ENCODE measurements at places on chromosomes 7 and 10.

DNA sequence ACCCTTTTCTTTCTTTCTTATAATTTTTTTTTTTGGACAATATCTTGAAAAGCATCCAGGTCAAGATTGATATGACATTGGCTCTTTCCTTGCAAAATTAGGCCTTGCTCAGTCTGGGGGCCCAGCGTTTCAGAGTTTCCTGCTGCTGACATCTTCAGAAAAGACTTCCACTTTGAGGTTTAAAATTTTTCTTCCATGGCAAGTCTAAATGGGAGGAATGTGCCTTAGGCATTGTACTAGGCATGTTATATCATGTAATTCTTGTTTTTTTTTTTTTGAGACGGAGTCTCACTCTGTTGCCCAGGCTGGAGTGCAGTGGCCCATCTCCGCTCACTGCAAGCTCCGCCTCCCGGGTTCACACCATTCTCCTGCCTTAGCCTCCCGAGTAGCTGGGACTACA lies 48.9 kb upstream of the PDZD8 start:
- no peak for DNase-seq

GRCh38 chr7:129146237-129146979 lies 1.9 kb downstream of the TSPAN33 start:
- no peak for DNase-seq

GRCh38 chr10:86971232-86971991 lies 3.1 kb downstream of the ADIRF start:
- DNase-seq = no peak

- DNase-seq = no peak
These were observed 19.9 kb upstream of the LMOD2 start for GRCh38 chr7:123635551-123636359.

DNA sequence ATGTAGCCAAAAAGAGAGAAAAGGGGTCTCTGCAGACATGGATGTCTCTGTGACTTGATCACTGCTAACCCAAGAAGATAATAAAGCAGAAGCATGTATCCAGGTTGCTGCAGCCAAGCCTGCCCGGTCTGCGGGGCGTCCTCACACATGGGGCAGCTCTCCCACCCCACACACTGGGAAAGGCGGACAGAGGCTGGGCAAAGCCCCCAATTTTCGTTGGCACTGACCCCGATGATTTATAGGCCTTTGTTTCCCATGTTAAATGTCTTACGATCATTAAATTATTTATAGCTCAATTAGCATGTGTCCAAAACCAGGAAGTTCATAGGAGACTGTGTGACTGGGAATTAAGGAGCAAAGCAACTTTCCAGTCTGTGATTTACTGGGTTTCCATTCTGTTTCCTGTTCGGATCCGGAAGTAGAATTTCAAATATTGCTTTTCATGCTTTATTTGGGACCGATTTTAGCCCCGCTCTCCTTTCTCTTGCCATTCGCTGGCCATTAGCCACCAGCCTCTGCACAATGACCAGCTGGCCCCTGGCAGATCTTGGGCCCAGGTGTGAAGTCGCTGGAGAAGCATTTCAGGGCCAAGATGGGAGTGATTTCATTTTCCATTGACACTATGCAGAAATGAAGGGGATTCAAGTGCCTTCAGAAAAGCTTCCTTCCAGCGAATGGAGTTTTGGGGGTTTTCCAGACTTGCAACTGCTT lies 91.6 kb downstream of the EGFR start:
- DNase-seq = no peak

GRCh38 chr10:96287392-96288105 lies 16.2 kb upstream of the BLNK start:
- DNase-seq = peak; percentile 25

DNA sequence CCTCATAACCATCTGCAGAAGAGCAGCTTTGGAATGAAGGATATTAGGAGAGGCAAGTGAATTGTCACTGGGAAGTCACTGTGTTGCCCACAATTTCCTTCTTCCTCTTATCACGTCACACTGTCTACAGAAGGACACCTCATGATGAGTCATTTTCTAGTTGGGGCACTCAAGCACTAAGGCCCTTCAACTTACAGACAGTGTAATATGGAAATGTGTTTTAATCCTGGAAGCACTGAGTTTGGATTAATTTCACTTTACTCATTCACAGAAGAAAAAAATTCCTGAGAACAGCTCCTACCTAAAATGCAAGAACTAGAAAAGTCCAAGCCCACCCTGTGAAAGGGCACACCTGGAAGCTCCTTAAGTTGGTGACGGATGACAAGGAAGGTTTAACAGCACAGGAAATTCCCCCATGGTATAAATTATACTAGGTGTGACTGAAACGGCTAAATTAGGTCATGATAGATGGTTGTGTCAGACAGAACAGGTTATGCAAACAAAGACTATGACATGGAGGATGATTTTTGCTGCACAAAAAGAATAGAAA lies 56.6 kb downstream of the PARD3 start:
- no peak for DNase-seq

DNA sequence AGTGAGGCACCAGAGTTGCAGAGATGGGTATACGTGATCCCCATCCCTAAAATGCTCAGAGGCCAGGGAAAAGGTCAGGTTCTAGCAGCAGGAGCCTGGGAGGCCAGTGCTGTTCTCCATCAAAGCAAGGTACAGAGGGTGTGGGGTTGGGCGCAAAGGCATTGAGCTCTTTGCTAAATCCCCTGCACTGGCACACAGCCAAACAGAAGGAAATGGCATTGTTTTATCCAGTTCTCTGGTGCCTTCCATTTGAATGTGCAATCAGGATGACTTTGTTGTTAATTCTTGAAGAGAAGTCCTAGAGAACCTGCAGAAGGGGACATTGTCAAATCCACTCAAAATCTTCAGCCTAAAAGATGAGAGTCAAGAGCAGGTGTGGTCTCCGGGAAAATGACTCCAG lies 111.3 kb upstream of the CHST15 start:
- DNase-seq = no peak

DNA sequence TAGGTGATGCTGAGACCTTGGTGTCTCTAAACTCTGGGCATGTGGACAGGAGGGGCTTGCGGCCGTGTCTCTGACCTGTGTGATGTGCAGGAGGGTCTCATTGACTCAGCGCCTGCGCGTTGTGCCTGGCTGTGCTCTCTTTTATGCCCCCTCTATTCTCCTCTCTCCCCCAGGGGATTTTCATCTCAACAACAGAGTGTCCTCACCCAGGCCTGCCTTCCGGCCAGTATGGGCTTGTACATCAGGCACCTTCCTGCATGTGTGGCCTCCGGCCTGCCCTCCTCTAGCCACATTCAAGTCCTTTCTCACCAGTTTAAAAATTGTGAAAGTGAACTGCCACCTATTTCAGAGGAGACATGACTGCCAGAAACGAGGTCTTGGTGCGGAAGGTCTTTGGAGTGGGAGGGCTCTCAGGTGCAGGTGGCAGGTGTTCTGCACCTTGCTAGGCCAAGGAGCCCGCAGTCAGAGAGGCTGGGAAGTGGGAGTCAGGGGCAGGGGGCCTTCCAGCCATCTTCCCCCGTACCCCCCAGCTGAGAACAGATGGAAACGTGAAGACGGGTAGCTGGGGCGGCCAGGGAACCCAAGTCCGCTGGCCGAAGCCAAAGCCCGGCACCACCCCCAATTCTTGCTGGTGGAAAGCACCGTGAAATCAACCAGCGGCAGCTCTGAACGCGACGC lies 531 bp upstream of the INTS15 start:
- DNase-seq = no peak

DNA sequence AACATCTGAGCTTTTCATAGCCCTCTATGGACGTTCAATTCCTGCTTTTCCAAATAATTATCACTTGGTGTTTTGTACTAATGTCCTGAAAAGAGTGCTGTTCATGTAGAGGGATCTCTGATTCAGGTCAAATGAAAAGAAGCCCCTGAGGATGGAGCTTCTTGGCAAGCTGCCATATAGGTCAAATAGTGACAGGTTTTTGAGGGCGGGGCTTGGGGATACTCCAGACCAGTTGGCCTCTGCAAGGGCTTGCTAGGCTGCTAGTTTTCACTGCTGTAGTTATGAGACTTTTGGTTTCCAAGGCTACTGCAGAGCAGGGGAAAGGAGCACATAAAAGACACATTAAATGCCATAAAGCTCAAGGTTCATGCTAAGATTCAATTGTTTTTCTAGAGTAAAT lies 257.2 kb upstream of the CACNA2D1 start:
- DNase-seq = no peak

GRCh38 chr10:70918851-70919530 lies 30.6 kb upstream of the PCBD1 start:
- peak; percentile 12 for DNase-seq

DNA sequence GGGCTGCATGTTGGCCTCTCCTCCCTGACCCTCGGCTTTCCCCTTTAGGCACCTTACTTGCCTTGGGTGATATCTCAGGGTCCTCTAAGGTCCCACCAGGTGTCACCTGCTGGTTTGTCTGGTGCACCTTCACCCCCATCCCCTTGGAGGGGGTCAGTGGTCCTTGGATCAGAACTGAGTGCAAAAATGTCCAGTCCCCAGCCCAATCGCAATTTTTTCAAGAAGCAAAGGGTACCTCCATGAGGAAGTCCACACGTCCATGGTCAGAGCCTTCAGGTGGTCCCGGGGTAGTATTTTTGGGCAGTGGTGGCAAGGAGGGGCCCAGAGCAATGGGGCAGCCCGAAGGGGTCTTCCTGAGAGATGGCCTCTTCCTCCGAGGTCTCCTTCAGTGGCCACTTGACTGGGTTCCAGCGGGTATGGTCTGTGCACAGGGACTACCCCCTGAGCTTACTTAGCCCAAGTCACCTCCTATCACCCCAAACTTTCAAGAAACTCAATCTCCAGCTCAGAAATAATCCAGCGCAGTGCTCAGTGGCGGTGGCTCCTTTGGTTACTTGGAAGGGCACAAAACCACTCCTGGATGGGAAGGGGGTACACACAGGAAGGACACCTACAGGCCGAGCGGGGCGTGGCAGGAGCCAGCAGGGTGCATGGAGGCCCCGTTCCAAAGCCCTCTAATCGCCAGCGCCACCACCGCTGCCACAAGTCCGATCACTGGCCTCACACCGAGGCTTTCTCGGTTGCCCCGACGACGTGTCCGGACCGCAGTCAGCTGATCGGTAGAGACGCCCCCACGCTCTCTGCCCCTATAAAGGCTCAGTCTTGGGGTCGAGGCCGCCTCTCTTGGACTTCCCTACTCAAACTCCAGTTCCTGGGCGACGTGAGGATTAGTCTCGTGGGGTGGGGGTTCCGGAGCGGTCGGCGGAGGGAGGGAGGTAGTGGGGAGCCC lies 4.5 kb downstream of the SAP25 start:
- DNase-seq = peak; percentile 47

DNA sequence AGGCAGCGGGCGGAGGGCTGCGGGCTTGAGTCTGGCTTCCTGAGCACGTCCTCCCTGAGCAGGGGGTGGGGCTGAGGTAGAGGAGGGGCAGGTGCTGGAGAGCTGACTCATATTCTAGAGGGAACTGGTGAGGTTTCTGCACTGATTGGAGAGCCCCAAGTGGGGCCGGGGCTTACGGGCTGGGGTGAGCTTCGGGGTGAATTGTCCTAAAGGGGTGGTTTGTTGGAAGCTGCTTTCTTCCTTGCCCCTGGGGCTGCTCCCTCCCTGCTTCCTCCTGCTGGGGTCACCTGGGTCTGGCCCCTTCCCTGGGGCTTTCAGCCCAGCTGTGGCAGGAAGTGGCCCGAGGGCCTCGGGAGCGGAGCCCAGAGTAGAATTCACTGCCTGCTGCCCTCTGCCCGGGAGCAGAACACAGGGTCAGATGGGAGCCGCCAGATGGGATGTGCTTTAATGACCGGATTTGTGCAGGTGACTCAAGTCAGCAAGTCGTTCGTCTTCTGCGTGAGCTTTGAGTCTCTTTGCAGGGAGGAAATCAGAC lies 48.6 kb downstream of the FAM20C start:
- DNase-seq = no peak

Data from DMS 273 treated with DMSO at 0.1 percent for 48 hours (cell line).